ENCODE measurements at places on chromosomes 2 and 18.

DNA sequence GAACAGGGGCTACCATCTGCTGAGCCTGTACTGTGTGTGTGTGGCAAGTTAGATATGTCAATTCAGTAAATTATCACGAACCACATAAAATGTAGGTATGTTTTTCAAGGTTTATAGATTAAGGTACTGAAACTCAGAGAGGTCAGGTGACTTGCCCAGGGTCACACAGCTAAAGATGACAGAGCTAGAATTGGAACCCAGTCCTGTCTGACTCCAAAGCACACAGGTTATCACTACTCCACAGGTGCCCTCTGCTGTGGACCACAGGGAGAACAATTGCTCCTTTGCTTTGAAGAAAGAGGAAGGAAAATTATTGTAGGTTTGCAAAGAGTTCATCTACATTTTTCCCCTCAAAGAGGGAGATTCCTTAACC is 229.7 kb upstream of the AGAP1 start:
- DNase-seq: no peak

- DNase-seq: no peak
These were observed 616.7 kb downstream of the TDRD15 start for GRCh38 chr2:21740484-21740883.

DNA sequence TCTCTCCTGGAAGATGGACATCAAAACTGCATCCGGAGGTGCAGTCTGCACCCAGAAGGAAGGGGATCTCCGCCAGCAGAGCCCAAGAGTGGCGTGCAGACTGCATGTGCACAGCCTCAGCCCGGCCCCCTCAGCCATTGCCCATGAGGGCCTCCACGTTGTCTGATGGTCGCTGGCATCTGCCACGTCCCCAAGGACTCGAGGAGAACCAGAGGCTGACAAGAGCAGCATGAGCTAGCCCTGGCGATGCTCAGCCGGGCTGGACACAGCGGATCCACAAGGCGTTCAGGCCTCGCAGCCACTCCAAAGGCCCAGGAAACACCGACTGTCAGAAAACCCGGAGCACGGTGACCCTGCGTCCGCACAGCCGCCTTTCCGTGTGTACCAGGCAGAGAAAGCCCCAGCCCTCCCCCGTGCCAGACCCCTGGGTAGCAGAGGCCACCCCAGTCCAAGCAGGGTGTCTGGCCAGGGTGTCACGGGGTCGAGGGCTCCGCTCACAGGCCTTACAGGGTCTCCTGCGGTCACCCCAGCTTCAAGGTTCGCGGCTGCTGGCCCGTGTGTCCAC is 48.3 kb downstream of the SLC66A2 start:
- no peak for DNase-seq

DNA sequence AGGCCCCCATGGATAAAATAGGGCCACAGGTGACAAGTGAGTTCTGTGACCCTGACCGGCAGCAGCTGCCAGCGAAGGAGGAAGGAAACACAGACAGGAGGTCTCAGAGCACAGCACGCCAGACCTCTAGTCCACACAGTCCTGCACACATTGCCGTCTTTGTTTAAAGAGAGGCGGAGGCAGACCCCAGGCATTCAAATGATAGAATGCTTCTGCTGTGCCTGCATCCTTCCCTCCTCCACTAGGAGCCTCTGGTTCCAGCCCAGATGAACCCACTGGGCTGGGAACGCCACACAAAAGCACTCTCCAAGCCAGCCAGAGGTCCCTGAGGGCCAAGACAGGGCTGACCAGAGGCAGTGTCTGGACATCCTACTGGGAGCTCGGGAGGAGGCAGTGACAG is 118.7 kb downstream of the KLHL29 start:
- no peak for DNase-seq

- DNase-seq: no peak
These were observed 118.7 kb upstream of the NRP2 start for GRCh38 chr2:205563646-205564045.

DNA sequence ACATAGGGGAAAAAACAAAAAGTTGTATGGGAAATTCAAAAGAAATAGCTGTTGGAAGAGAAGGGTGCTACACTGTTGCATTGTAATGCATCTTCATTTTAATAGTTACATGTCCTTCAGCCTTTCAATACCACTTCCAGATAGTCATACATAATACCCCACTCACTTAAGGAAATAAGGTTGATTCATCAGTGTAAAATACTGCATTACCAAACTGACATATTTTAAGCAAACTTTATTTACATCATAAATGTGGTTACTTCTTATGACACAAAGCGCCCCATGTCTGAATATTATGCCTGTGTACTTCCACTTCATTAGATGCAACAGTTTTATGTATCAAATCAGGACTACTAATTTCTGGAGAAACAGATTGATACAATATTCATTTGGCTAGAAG is 4.5 kb downstream of the RBMS1 start:
- DNase-seq: no peak

DNA sequence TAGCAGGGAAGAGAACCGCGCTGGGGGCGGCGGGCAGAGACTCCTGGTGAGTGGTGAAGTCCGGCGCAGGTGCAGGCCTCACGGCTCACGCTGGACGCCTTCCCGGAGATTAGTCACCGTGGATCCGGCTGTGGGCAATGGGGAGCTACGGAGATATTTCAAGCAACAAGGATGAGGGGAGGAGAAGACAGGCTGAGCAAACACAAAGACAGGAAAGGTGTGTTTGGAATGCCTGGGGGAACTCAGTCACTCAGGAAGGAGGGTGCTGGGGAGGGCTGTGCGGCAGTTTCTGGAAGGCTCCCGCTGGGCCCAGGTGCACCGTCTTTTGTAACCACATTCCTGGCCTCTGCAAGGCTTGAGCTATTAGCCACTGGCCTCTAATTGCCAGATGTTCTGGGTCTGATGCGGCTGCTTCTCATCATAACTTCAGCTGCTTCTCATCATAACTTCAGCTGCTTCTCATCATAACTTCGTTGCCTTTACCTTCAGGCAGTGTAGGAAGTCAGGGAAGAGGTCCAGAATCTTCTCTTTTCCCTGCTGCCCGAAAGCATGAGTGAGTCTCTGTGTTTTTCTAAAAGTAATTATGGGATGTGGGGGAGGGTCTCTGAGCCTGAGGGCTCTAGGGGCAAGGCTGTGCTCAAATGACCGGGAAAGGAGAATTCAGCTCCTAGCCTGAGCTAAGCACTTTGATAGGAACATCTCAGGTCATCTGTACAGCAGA is 118.9 kb downstream of the PXDN start:
- DNase-seq: no peak

- peak; percentile 19 for DNase-seq
These were observed 6.7 kb downstream of the COA5 start for GRCh38 chr2:98601532-98602132.

GRCh38 chr2:160224060-160224459 is 24.0 kb upstream of the ITGB6 start:
- no peak for DNase-seq

DNA sequence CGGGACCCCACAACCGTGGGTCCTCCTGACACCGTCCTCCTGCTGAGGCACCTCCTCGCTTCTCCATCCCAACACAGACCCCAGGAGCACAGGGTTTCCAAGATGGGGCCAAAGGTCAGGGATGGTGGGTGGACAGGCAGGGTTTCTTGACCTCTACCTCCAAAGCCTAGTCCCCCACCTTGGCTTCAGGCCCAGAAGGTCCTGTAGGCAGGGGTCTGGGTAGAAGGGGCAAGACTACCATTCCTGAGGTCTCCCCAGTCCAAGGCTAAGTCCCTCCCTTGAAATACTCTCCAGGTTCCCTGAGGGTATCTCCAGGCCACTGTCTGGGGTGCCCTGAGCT is 7.1 kb downstream of the CYP26B1 start:
- no peak for DNase-seq

GRCh38 chr2:135617501-135618015 is 86.3 kb downstream of the R3HDM1 start:
- DNase-seq: no peak

GRCh38 chr2:169109502-169110409 is 40.4 kb downstream of the DHRS9 start:
- DNase-seq: peak; percentile 74

DNA sequence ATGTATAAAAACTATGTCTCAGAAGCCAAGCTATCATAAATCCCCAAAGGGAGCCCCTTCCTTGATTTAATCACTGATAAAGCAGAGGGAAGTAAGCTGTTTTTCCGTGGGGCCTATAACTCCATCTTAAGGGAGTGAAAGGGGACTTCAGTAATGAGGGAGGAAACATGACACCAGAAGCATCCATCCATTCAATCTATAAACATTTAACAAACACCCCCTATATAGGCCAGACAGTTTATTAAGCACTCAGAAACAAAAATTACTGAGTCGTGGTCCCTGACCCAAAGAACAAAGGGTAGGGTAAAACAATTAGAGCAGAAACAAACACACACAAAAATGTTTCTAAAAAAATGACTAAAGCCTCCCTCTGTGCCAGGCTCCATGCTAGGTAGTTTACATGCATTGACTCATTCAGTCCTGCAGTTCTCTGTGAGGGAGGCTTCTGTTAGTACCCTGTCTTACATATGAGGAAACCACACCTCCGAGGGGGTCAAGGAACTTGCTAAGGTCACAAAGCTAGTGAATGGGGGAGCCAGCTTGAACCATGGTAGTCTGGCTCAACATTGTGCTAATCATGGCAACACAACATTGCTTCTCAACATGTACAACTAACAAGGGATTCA is 472.1 kb downstream of the CDH2 start:
- DNase-seq: no peak

GRCh38 chr2:54665436-54665856 is 58.0 kb upstream of the EML6 start:
- peak; percentile 58 for DNase-seq

- DNase-seq: no peak
These were observed 34.7 kb downstream of the TTR start for GRCh38 chr18:31626409-31626808.

- DNase-seq: no peak
These were observed 22.5 kb upstream of the SIGLEC15 start for GRCh38 chr18:45802814-45803492.

GRCh38 chr2:114534116-114535084 is 92.0 kb downstream of the DPP10 start:
- DNase-seq: no peak

DNA sequence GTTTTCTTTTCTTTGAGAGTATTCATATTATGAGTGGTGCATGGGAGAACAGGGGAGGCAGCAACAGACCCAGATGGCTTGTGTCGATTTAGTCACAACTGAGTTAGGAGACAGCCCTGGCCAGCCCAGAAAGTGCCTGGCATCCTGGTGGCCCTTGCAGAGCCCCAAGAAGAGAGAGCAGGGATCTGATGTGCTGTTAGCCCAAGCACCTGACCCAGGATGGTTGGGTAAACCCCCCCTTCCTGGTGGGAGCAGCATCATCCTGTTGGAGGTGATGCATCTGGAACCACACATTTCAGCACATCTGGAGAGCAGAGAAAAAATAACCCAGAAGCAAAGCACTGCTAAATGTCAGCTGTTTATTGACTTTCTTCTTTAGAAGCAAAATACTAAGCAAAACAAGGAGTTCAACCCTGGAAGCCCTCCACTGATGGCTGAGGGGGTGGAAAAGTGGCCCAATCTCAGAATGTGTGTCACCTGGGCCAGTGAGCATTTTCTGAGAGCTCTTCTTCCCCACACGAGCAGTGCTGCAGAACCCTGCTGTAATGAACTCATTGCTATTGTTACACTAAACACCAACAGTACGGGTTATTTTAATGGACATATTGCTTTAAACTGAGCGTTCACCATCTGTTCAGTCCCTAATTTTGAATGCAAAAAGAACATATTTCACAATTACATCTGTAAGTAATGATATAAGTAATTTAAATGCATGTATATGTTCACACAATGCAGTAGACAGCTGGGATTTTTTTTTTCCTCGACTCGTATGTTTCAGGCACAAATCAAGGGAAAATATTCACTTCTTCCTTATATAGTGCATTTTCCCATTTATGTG is 100.6 kb upstream of the SMIM21 start:
- DNase-seq: no peak

DNA sequence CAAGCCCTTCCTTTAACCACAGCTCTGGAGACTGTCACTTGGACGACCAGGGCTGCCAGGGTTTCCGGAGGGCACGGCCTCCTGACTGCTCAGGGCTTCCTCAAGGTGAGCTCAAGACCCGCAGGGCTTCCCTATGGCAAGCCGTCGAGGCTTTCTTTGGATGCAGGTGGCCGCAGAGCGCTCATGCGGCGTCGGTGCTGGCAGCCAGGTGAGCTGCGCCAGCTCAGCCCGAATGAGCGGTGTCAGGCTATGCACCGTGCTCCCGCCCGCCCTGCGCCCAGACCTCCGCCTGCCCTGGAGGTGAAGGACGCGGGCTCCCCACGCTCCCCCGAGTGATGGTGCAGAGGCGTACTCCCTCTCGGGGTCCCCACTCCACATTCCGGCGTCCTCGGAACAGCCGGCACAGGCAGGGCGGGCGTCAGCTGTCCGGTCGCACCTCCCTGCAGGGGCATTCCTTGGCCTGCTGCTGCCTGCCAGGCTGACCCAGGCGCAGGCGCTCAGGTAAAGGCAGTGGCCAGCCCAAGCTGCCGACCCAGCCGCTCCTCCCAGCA is 20.8 kb upstream of the TUBB6 start:
- DNase-seq: no peak

DNA sequence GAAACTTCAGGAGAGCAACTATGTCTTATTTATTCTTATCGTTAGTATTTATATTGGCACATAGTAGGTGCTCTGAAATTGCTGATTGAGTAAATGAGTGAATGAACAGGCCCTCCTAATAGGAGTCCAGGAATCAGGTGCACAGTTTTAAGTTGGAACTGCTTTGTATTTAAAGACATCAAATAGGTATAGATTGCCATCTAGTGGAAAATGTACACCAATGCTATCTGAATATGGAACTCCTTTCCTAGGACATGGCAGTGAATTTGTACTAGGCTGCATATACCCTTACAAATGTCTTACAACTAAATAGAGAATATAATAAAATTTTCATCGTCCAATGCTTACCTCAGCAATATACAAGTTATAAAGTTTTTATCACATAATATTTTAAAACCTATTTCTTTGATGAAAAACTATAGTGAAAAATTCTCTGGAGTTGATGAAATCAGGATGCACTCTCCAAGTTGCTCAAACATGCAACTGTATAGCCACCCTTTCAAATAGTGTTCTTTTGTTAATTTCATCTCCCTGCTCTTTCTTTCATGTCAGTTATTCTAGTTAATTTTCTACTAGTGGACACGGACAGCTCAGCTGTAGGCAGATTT is 318.9 kb upstream of the SYT4 start:
- no peak for DNase-seq

GRCh38 chr2:231627384-231628120 is 34.9 kb downstream of the TEX44 start:
- DNase-seq: no peak

GRCh38 chr2:71000780-71001591 is 6.3 kb upstream of the TEX261 start:
- DNase-seq: peak; percentile 83

DNA sequence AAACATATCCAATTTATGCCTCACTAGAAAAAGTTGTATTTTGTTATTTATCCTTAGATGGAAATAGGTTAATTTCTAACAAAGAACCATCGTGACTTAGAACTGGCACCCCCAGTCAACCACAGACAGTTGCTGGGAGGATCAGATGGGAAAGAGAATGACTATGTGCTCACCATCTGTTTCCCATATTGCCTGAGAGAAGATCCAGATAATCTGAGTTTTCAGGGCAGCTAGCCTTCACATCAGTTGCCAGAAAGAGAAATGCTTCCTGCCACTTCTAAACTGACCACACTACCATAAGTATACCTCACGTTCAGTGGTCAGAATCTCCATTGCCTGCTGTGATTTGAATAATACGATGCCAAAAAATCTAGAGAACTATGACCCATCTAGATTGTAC is 28.4 kb upstream of the NEB start:
- no peak for DNase-seq

Data from CD4-positive, alpha-beta T cell treated with Interleukin-21 for 1 hour (primary cell).